Activated gamma-delta T cell (primary cell): ENCODE measurements at places on chromosomes 5 and 9.

DNA sequence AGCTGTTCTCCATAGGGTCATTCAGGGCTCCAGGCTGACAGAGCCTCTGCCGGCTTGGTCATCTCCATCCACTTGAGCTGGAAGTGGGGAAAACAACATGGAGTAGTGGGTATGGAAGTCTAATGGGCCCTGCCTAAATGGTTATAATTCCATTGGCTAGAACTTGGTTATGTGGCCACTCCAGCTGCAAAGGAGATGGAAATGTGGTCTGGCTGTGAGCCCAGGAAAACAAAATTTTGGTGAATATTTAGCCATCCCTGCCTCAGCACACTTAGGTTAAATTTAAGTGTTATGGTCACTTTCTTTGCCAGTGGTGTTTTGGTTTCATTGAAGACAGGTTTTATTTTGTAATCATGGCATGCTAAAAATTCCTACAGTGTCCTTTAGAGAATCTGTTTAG, 112.3 kb downstream of the SMARCA2 start:
- DNase-seq: no peak

DNA sequence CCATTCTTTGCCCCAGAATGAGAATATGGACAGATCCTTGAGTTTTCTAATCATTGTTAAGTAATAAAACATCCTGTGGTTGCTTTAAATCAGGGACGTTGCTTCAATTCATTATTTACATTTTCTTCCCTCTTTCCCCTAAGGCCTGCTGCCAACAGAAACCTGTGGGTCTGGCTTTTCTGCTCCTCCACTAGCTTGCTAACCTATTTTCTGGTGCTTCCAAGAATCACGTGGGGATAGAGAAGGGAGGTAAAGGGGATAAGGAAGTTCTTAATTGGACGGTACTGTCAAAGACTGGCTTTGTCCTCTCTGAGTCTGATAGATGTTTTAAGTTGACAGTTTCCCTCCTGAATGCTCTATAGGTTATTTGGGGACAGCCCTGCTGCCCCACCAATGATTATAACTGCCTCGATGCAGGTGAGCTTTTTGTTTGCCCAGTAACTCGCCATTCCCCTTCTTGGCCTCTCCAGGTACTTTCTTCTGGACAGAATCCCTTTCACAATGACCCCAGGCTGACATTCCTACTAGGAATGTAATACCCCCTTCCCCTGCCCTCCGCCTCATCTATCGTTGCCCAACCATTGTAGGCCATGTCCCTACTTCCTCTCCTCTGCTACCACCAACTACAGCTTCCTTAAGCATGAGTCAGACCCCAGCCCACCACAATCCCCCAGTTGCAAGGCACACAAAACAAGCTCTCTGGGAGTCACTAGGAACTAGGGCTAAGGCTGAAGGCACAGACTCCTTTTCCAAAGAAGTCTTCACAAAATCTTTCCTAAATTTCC, 19.9 kb upstream of the CPEB4 start:
- DNase-seq: no peak

DNA sequence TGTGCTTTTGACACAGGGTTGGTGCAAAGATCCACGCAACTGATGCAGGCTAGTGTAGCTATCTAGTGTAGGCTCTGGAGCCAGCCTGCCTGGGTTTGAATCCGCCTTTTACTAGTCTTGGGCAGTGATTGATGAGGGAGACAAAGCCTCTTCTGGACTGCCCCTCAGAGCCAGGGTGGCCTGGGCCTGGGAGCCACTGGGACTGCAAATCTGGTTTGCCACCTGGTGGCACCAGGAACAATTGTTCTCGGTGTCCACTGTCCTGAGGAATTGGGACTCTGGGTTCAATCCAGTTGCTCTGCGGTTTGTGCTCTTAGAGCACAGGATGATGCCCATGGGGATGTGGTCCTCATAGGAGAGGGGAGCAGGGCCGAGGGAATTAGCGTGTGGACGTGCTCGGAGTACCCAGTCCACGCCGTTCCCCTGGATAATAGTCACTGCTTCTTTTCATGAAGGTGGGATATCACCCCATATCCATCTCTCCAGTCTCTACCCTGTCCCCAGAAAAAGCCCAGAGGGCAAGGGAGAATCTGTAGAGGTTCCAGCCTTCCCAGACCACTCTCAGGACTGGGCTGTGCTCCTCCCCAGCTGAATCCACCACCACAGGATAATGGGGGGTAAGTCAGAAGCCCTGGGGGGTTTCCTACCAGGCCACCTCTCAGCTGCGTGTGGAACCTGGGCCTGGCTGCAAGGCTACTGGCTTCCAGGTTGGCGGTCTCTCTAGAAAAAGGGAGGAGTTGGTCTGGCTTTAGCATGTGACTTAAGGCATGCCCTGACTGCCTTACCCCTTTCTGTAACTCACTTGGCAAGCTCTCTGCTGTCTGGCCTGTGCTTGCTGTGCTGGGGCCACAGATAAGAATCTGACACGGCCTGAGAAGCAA, 1.9 kb downstream of the B4GALT7 start:
- DNase-seq: no peak

GRCh38 chr5:171939951-171940350, 66.5 kb downstream of the FBXW11 start:
- DNase-seq: no peak

GRCh38 chr9:130780415-130780814, 54.6 kb upstream of the ABL1 start:
- no peak for DNase-seq

- DNase-seq: no peak
These were observed 70.2 kb downstream of the FNBP1 start for GRCh38 chr9:129972816-129973215.

- no peak for DNase-seq
These were observed 96.8 kb downstream of the ALDH1A1 start for GRCh38 chr9:72855890-72856523.

GRCh38 chr5:7671381-7671993, 179.4 kb downstream of the CFAP90 start:
- no peak for DNase-seq

- no peak for DNase-seq
These were observed 6.6 kb upstream of the FAM151B start for GRCh38 chr5:80481019-80481893.
